Stimulated activated CD8-positive, alpha-beta memory T cell treated with anti-CD3 and anti-CD28 coated beads, Interleukin-4, amount 100 ng/mL, for 24 hours (primary cell): ENCODE measurements at places on chromosomes 1 and 21.

GRCh38 chr1:7224644-7225043, 439.4 kb downstream of the CAMTA1 start:
- DNase-seq: no peak

- no peak for DNase-seq
These were observed 27.3 kb downstream of the CAP1 start for GRCh38 chr1:40067851-40068250.

DNA sequence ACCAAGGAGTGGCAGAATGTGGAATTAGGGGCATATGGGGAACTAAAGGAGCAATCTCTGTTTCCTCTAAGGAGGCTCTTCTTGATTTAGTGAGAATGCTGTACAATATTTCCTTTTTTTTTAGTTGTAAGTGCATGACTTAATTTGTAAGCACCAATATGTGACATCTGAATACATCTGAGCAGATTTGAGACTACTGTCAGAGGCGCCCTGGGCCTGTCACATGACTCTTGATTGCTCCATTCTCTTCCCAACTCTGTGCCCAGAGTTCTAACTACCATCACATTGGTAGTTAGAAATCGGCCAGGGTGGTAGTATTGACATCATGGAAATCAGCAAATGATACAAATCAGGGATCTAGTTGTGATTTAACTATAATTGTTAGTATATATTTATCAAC, 110.1 kb upstream of the LMO4 start:
- DNase-seq: no peak

DNA sequence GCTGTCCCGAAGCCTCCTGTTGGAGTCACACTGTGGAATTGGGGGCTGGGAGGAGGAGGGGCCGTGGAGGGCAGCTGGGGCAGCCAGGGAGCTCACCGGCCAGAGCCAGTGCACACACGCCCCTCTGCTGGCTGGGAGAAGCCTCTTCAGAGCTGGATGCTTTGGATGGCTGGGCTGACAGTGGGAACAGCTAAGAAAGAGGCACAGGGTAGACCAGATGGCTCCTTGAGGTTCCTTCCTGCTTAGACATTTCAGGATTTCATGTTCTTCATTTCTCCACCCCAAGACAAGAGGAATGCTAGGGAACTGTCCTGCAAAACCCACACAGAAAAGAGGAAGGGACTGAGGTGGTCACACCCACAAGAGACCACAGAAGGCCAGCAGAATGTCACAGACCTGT, 254.8 kb upstream of the VAMP3 start:
- no peak for DNase-seq

GRCh38 chr1:195663549-195664280, 944.5 kb downstream of the KCNT2 start:
- no peak for DNase-seq

DNA sequence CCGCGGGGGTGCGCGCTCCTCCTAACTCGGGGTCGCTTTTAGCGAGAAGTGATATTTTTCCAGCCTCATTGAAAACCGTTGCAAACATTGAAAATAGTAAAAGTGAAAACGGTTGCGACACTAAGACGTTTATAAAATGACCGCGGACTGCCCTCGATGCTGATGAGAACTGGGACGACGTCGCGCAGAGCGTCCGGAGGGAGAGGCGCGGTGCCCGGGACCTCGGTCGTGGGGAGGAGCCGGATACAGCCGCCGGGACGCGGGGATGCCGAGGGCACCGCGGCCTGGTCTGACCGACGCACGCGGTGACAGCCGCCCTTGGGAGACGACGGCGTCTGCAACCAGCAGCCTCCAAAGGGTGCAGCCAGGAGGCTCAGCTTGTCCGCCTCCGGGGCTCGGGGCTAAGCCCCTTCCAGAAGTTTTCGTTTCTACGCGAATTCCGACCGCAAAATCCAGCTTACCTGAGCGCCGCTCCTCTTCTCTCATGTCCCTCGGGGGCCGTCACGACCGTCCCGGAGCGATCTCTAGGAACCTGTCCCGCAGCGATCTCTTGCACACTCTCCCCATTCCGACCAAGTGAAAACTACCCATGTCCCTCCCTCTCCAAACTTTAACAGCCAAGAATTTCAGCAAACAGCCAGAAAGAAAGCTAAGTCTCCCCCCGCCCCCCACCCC, 144.4 kb upstream of the ETS2 start:
- DNase-seq: no peak

GRCh38 chr1:239761509-239761908, 330.2 kb upstream of the FMN2 start:
- DNase-seq: no peak

DNA sequence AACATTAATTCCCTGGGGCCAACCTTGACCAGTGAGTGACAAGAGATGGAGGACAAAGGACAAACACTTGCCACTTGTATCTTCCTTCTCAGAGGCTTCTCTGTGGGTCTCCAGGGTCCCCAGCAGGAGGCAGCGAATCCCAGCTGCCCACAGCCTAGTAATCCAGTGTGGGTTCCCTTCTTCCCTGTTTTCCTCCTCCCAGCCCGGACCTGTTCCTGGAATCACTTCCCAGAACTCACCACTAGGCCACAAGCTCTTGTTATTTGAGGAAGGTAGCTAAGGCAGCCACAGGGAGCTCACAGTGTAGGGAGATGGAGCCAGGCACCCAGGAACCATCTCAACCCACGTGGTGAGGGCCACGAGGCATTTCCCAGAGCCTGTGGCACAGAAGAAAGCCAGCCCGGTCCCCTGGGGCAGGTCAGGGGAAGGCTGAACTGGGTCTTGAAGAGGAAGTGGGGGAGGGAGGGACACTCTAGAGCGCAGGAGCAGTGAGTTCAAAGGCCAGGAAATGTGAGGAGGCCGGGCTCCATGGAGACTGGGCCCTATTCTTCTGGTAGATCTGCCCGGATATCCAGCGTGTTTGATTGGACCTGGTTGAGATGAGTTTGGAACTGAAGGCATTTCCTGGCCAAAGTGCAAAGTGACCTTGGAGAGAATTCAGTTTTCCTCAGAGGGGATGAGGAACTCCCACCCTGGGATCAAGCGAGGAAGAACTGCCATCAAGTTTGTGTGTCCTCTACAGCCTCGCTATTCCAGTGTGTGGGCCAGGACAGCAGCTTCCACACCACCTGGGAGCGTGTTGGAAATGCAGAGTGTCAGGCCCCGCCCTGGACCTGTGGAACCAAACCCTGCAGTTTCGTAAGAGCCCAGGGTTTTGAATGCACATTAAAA, 20.3 kb upstream of the C2CD2 start:
- DNase-seq: no peak

DNA sequence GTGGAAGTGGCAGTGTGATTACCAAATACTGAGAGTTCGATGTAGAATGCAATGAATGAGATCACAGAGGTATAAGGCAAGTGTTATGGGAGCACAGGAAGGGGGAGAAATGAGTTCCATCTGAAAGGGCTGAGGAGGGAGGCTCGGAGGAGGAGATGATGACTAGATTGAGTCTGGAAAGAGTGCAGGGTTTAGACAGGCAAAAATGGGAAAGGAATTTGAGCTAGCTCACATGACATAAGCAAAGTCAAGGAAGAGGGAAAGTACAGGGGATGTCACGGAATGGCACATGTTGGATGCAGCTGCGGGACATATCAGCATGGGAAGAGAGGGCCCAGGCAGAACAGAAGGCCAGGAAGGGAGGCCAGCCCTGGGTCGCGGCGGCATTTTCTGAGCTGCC, 132.7 kb downstream of the RUNX1 start:
- DNase-seq: no peak

- DNase-seq: no peak
These were observed 43.4 kb downstream of the LDLRAD2 start for GRCh38 chr1:21855257-21856096.

DNA sequence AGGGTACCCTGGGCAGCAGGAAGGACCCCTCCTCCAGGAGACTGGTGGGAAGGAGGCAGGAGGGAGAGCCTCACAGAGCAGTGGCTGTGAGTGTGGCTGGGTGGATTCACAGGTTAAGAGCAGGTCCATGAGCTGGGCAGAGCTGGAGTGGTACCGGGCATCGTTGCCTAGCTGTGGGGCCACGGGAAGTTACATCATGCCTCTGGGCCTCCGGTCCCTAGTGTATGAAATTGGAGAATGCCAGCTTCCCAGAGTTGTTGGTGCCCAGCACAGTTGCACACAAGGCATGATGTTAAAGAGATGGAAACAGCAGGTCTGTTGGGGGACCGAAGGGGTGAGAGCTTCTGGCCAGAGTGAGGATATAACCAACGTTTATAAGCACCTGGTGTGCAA, 18.5 kb downstream of the FOXO6 start:
- no peak for DNase-seq

GRCh38 chr1:12581179-12581578, 36.8 kb downstream of the DHRS3 start:
- no peak for DNase-seq

- DNase-seq: no peak
These were observed 12.6 kb downstream of the S100A11 start for GRCh38 chr1:152024223-152024622.

GRCh38 chr1:152191260-152191659, 32.2 kb upstream of the RPTN start:
- no peak for DNase-seq

GRCh38 chr1:182237329-182237728, 154.3 kb downstream of the GLUL start:
- DNase-seq: no peak

DNA sequence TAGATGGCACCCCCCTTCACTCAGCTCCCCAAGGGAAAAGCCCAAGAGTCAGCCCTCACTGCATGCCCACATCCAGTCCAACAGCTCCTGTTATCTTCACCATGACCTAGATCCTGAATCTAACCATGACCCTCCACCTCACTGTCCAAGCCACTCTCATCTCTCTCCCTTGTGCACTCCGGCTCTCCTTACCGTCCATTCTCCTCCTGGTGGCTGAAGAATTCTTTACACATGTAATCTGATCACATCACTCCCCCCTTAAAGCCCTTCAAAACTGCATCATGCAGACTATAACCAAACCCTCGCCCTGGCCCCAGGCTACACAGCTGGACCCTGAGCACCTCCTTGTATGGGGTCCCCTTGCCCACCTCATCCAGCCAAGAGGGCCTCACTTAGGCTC, 14.0 kb upstream of the PAQR7 start:
- DNase-seq: no peak

- no peak for DNase-seq
These were observed 169.1 kb downstream of the NTNG1 start for GRCh38 chr1:107309962-107310361.

GRCh38 chr1:230335861-230336522, 90.1 kb downstream of the PGBD5 start:
- no peak for DNase-seq

DNA sequence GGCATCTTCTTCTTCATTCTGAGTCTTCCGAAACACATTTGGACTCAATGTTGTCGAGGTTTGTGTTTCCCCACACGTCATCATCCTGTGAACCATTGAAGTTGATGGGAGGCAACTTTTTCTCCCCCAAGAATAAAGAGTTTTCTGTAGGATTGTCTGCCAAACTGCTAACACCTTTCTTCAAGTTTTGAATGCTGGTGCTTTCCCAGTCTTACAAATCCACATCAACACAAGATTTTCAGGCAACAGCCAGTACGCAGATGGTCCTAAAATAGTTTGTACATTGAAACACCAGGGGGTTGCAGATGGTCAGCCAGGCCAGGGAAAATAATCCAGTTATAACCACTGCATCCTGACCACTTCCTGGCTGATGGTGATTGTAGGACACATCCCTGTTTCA, 187.9 kb downstream of the DISC1 start:
- no peak for DNase-seq

GRCh38 chr21:18340387-18340942, 63.1 kb downstream of the TMPRSS15 start:
- no peak for DNase-seq

GRCh38 chr1:6450943-6451373, 15.0 kb downstream of the TNFRSF25 start:
- DNase-seq: no peak

DNA sequence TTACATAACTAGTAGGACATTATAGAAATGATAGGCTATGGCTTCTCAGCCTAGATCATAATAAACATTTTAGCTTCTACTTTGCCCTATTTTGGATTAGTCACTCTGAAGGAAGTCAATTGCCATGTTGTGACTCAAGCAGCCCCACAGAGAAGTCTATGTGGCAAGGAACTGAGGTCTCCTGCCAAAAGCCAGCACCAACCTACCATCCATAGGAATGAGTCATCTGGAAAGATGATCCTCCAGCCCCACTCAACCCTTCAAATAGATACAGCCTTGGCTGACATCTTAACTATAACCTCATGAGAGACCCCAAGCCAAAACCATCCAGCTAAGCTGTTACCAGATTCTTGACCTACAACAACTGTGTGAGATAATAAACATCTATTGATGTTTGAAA, 76.3 kb upstream of the BEND5 start:
- no peak for DNase-seq

DNA sequence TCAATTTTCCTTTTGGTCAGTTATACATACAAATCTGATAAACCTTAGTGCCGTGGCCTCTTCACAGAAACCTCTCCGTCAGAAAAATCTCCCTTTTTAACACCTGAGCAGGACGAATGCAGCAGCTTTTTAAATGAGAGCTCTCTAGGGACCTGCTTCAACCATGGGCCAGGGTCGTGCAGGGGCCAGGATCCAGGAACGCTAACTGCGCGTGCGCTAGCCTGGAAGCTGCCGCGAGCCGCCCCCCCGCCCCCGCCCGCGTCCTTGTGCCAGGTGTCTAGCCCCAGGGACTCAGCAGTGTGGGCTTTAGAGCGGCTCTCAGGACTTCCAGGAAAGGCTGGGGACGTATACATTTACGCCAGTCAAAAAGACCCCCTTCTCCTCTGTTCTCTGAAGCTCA, 136.8 kb upstream of the FMN2 start:
- no peak for DNase-seq

DNA sequence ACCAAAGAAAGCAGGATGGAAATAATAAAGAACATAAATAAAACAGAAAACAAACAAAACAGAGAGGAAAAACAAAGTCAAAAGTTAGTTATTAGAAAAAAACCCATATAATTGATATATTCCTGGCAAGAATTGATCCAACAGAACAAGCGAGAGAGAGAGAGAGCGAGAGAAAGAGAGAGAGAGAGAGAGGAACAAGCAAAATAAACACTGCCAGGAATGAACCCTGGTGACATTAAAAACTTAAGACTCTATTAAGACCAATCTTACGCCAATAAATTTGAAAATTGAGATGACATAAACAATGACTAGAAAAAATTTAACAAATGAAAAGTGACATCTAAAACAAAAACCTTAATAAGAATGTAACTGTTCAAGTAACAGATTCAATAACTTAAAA, 64.1 kb downstream of the COP1 start:
- no peak for DNase-seq

DNA sequence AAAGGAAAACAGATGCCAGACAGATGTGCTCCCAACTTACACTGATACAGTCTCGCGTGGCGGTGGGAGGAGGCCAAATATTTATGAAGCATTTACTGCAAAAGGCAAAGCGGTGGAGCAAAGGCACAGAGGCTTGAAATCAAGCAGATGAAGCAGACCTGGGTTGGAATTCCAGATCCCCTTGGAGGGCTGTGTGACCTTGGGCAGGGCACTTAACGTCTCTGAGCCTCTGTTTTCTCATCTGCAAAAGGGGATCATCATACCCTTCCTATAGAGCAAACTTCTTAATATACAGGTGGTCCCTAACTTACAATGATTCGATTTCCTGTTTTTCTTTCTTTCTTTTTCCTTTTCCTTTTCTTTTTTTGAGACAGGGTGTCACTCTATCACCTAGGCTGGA, 54.1 kb downstream of the IGSF21 start:
- DNase-seq: no peak
